ENCODE measurements at places on chromosomes 4 and X.

GRCh38 chr4:112916868-112917267 is 132.6 kb upstream of the ANK2 start:
- DNase-seq: no peak

- no peak for DNase-seq
Observed at GRCh38 chrX:103847174-103847870, 15.3 kb upstream of the RAB9B start.

- no peak for DNase-seq
Observed at GRCh38 chrX:26914232-26914631, 548.9 kb downstream of the PPP4R3C start.

DNA sequence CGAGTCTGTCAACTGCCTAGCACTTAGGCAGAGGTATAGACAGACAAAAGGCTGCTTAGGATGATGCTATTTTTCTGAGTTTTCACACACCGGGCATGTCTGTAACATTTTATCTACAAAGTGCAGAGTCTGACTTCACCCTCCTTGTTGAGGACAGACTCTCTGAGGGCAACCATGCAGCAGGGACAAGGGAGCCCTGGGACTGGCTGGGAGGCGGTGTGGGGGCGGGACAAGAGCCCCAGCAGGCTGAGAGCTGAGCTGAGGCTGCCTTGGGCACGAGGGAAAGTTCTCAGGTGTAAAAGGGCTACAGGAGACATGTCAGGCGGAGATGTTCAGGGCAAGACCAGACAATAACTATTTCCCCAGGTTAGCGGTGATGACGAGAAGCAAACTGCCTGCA is 81.6 kb downstream of the GATB start:
- DNase-seq: no peak

DNA sequence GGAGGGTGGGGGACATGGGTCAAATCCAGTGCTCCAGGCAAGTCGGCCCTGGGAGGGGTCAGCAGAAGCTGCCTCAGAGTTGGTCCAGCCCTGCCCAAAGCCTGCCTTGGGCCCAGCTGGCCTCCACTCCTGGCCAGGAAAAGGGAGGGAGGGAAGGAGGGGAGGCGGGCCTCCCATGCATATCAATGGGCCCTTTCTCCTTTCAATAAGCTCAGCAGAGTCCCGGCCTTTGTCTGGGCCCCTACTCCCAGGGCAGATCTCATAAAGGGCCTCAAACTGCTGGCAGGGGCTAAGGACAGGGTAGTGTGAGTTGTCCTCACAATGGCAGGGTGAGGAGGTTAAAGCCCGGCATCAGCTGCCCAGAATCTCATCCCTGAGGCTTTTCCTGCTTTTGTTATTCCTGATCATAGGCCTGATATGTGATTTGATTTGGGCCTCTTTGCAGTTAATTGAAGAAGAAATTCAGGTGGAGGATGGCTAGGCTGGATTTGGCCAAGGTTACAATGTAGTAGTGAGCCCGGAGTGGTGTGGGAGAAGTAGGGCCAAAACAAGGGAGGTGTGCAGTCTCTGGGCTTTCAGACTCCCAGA is 121.1 kb upstream of the ATP6AP2 start:
- DNase-seq: no peak

DNA sequence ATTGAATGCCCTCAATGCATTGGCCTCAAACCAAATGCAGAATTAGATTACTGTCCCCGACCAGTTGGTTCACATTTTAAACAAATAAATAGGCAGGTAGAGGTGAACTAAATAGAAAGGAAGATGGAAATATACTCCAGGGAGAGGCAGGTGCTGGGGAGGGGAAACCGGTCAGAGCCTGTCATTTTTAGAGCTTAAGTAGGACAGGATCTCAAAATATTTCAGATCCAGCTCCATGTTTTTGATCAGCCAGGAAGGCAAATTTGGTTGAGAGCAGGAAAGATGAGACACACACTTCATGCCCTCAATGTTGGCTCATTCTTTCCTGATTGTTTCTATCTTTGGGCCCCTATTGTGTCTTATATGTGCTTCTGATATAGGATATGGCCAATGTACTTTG is 206.7 kb downstream of the SHROOM3 start:
- DNase-seq: no peak

GRCh38 chrX:32533848-32534247 is 677.5 kb downstream of the DMD start:
- DNase-seq: no peak

GRCh38 chr4:78722320-78722719 is 53.8 kb upstream of the BMP2K start:
- DNase-seq: no peak

DNA sequence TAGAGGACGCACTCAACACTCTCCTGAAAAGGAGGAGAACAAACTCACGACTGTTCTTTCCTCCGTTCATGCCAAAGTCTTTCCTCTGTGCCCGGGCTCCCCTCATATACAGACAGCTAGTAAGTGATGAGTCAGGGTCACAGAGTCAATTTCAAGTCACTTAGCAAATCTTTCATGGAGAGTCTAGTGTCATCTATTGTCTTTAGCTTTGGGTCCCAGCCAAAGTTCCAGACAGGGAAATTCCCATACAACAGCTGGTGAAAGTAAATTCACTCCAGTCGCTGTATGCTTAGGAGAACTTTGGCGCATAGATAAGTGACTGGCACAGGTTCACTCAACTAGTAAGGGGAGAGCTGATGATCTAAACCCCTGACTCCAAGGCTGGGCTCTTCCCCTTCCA is 226.5 kb downstream of the MID1 start:
- no peak for DNase-seq

DNA sequence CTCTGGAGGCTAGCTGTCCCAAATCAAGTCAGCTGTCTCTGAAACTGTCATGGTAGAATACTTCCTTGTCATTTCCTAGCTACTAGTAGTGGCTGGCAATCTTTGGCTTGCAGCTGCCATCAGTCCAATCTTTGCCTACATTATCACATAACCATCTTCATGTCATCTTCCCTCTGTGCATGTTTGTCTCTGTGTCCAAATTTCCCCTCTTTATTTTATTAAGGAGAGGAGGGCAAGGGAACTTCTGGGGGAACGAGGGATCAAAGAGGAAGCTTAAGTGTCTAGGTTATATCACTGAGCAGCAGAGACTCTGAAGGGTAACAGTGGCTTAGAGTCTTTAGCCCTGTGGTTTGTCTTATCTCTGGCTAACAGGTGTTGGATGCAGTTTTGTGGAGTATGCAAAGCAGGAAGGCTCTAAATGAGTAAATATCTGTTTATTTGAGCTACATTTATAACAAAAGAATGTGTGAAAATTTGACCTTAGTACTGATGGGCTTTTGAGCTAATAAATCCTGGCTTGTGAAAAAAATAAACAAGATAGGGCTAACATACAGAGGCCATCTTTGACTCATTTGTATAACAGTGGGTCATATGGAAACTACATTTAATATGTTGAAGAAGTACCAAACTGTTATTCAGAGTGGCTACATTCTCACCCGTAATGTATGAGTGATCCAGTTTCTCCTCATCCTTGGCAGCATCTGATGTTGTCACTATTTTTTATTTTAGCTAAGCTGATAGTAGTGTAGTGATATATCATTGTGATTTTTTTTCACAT is 49.4 kb upstream of the ENOX2 start:
- DNase-seq: no peak

DNA sequence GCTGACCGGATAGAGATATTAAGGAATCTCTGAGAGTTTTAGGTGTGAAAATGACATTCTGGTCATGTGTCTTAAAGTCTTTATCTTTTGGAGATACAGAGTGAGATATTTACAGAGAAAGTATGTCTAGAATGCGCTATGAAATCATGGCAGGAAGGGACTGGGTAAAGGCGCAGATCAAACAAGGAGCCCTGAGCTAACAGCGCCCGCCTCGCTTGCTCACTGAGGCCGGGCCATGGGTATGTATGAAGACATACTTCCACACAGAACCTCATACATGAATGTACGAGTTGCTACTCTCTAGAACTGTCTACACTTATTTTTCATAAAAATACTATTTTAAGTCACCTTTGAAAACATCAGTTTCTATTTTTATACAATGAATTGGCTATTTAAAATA is 20.0 kb downstream of the FAM53A start:
- DNase-seq: no peak

DNA sequence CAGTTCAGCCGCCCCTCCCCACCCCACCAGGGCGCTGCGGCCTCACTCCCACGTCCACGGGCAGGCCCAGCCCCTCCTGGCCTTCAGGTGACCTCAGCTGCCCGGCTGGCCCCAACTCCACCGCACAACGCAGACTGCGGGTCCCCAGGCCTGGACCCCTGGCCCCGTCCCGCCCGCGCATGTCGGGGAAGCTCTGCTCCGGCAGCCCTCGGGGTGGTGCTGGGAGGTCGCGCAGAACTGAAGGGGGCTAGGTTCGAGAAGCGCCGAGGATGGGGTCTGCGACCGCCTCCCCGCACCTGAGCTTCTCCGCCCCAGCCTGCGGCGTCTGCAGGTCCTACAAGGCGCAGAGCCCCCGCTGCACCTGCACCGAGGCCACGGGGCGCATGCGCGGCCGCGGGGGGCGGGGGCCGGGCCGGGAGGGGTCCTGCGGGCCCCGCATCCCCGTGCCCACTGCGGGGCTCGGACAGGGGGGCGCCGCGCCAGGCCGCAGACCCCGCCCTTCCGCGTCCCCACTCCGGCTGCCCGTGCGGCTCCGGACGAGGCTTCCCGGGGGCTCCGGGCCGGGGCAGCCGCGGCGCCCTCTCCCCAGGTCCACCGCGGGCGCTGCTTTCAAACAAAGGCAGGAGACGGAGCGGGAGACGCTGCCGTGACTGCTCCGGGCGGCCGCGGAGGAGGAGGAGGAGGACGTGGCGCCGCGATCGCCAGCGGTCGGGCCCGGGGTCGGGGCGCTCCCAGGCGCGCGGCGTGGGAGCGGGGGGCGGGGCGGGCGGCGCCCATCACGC is 672 bp upstream of the NAT8L start:
- DNase-seq: no peak

DNA sequence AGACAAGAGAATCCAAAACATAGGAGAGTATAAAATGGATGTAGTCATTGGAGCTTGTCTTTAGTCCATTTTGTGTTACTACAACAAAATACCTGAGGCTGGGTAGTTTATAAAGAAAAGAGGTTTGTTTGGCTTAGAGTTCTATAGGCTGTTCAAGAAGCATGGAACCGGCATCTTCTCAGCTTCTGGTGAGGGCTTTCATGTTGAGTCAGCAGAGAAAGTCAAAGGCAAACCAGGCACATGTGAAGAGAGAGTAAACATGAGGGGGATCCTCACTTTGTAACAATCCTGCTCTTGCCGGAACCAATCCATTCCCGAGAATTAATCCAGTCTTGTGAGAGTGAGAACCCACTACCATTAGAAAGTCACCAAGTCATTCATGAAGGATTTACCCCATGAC is 8.1 kb upstream of the HCCS start:
- no peak for DNase-seq

DNA sequence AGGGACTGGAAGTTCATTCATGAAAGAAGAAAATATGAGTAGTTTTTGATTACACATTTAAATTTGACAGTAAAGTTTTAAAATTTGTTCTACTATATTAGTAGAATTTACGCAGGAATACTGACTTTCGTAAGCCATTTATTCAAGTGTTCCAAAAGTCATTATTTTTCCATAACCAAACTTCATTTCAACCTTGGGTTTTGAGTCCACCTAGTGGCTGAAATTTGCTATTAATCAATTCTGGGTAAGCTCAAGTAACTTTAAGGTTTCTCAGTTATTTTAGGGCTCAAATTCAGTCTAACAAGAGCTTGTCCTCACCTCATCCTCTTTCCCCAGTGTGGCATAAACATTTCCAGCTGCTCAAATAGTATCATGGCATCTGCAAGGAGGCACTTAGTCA is 175.4 kb downstream of the SH3BGRL start:
- DNase-seq: no peak

DNA sequence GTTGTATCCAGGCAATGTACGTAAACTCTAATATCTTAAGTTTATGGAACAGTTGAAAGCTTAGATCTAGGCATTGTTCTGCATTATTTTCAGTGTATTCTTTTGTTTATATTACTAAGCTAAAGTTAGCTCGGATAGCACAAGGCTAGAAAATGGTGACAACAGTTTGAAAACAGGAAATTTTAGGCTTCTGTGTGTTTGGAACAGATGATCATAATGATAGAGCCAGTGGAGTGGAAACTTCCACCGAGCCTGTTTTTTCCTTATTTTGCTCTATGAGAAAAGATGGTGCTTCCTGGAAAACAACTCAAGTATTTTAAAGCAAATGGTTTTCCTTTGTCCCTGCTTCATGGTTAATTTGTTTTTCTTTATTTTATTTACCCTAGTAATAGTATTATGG is 70.8 kb downstream of the GAB1 start:
- no peak for DNase-seq

DNA sequence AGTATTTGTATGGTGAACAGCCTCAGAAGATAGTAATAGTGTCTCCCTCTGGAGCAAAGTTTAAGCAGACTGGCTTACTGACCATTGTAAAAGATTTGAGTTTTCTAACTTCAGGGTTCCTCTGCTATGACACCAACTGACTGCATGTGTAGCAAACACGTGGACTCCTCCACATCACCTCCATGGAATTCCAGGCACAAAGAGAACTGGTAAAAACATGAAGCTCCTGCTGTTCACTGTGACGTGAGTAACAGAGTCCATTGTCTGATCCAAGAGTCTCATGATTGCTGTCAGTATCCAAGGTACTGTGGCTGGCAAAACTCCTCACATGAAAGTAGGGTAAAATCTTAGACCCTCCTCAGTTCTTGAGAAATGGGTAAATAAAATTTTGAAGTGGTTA is 107.6 kb upstream of the FAM9B start:
- no peak for DNase-seq

DNA sequence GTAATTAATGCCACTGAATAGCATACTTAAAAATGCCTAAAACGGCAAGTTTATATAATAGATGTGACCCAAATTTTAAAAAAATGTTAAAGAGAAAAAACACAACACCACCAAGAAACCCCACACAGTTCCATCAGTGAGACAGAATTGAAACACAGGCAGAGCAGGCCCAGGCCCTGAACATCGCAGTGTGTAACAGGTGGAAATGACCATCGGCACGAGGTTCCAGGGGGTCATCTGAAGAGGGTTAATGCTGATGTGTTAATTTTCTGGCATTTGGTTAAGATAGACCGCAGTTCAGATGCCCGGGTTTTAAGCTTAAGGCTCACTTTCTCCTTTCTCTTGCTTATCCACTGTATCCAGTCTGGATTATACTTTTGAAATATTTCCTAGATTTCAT is 66.8 kb downstream of the ANAPC4 start:
- no peak for DNase-seq

- no peak for DNase-seq
Observed at GRCh38 chr4:1237981-1238675, 10.8 kb downstream of the CTBP1 start.

GRCh38 chr4:83370640-83370906 is 35.9 kb upstream of the HPSE start:
- no peak for DNase-seq

DNA sequence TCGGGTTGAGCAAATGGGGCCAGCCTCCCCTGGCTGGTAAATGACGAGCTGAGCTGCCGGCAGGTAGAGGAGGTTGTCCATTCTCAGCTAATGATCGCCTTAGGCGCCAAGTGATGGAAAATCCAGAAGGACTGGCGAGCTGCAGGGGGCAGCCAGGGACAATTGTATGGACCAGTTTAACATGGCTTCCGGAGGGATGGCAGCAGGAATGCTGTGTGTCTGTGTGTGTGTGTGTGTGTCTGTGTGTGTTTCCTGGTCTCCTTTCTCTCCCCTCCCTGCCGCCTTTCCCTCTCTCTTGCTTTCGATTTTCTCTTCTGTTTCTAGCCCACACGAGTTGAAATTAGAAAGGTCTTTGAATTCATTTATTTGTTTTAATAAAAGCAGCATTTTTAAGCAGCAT is 45.2 kb upstream of the BCOR start:
- DNase-seq: no peak

- DNase-seq: no peak
Observed at GRCh38 chrX:1147611-1148515, 64.6 kb downstream of the CRLF2 start.

GRCh38 chr4:7382634-7383014 is 52.1 kb downstream of the PSAPL1 start:
- DNase-seq: no peak
